SW 1271 (cell line): ENCODE measurements at places on chromosomes 3 and 15.

- no peak for DNase-seq
Measured at GRCh38 chr15:69804786-69805185, 292.9 kb downstream of the TLE3 start.

DNA sequence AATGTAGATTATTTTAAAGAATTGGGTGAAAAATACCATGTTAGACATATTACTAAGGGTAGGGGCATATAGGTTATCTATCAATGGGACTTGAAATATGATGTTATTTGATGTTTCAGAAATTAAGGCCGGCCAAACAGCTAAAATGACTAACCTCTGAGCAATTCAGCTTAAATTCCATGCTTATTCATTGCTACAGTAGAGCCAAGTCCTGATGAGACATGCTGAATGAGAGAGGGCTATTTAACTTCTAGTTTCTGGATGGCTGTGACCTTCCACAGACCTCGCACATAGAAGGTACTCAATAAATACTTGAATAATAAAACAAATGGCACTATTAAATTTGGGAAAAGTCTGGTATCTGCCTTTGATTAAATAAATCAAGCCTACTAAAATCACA lies 175.6 kb upstream of the WNT5A start:
- no peak for DNase-seq

DNA sequence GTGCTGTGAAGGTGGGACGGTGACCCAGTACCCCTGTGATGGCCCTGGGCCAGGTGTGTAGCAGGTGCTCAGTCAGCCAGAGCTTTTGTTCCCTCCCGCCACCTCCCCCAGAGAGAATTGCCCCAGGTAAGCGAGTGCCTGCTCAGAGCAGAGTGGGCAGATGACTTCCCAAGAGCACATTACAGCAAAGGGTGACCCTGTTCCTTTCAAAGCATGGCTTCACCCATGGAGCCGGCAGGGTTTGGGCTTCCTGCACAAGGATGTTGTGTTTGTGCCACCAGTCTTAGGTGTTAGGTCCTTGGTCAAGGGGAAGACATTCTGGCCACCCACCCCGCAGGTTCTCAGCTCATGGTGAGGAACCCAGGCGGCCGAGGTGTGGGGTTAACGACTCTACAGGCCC lies 30.7 kb downstream of the SLC6A6 start:
- DNase-seq = no peak

GRCh38 chr15:66702035-66702786 lies at the start of gene SMAD6:
TSS of gene SMAD6 (plus strand) at chr15:66702236. CDS start at chr15:66703259, 1,023 bp downstream.
- DNase-seq = peak; percentile 92

DNA sequence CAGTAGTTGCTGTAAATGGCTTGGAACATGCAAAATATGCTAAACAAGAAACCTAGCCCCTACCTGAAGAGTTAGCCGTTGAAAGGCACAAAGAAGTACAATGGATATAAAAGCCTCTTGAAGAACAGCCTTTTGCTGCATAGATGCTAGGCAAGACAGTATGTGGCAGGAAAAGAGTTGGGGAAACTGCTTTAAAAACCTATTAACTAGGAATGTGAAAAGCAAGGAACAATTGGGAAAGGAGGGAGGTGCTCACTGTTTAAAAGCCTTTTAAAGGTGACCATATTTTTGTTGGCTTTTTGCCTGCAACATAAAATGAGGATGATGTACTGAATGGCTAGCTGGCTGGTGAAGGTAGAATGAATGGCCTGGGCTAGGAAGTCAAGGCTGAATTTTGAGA lies 24.5 kb upstream of the SOX2 start:
- DNase-seq = no peak

GRCh38 chr15:43792761-43793476 lies 799 bp downstream of the SERF2 start:
- no peak for DNase-seq

- no peak for DNase-seq
Measured at GRCh38 chr15:68501259-68501591, 69.3 kb upstream of the ITGA11 start.

DNA sequence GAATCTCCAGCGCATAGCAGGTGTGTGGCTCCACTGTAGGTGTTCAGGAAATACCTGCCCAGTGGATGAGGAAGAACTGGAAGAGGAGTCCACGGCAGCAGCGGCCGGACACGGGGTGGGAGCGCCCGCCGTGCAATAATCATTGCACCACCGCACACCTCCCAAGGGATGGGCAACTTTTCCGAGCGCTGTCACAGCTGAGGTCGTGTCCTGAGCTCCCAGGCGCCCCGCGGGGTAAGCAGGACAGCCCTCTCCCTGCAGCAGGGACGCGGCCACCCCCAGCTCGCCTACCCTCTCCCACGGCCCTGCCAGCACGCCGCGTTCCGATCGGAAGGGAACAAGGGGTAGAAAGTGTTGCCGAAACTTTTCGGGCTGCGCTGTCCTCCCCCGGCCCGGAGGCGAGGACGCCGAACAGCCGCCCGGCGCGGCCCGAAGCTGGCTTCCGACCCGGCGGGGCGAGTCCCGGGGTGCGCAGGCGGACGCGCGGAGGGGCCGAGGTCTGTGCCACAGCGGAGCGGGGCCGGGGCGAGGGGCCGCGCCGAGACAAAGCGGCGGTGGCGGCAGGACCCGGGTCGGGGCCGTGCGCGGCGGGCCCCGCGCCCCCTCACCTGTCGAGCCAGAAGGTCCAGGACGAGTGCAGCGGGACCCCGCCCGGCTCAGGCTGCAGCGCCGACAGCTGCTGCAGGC lies 475 bp downstream of the EIF4E3 start:
- DNase-seq = no peak

GRCh38 chr15:59410391-59410896 lies 27.5 kb upstream of the FAM81A start:
- DNase-seq = no peak

DNA sequence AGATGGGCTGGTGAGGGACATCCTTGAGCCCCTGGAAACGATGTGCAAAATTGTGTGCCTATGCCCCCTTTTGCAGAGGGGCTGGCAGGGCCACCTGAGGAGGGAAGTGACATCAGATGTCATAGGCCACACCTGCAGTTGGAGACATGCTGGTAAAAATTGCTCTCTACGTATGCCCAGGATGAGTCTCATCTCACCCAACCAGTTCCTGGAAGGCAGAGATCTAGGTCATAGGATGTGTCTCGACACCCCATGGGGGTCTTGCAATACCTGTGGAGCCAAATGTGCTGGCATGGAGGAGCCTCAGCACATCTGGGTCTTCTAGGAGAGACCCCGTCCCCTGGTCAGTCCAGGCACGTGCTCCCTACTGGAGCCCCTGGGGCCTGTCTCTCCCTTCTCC lies 96.5 kb upstream of the TLE3 start:
- no peak for DNase-seq
